ENCODE measurements at places on chromosomes 1 and 21.

DNA sequence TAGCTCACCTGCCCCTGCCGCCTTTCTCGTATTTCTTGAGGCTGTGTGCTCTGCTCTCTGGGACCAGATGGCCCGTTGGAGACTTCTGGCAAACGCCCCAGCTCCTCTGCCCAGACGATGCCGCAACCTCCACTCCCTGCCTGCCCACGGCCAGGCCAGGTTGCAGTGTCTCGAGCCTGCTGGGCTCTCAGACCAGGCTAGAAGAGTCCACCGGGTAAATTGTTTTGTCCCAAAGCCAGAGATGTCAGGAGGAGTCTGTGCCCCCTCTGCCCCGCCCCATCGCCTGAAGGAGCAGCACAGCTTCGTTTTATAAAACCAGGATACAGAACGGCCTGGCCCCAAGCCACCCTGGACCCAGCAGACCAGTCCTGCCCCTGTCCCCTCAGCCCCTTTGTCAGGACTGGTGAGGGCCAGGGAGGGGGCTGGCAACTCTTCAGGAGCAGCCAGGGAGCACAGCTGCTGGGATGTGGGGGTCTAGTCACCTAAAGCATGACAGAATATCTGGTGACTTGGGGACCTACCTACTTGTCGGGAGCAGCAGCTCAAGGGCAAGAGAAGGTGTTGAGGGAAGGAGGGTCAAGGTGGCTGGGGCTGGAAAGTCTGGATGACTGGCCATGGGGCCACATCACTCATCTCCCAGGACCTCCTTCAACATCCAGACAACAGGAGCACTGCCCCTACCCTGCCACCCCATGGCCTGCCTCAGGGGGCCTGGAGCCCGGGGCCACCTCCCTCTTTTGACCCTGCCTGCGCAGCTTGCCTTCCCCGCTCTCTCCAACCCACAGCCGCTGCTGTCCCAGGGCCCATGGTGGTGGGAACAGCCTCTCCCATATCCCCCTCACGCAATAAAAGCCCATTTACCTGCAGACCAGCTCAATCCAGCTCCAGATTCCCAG is 33.9 kb upstream of the LBR start:
- no peak for DNase-seq

GRCh38 chr1:220775240-220775853 is 11.4 kb upstream of the MTARC1 start:
- peak; percentile 6 for DNase-seq

GRCh38 chr1:56547473-56547872 is 31.9 kb downstream of the PLPP3 start:
- no peak for DNase-seq

DNA sequence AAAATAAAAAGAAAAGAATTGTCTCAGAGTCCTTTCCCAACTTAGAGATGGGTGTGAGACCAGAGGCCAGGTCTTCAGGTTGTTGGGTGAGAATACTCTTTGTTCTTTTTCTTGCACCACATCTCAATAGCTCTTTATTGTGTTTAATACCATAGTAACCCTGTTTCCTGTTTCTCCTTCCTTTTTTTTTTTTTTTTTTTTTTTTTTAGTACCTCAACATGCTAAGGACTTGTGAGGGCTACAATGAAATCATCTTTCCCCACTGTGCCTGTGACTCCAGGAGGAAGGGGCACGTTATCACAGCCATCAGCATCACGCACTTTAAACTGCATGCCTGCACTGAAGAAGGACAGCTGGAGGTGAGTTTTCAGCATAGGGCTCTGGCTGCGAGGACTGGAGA is 24.4 kb downstream of the CELF3 start:
- no peak for DNase-seq

DNA sequence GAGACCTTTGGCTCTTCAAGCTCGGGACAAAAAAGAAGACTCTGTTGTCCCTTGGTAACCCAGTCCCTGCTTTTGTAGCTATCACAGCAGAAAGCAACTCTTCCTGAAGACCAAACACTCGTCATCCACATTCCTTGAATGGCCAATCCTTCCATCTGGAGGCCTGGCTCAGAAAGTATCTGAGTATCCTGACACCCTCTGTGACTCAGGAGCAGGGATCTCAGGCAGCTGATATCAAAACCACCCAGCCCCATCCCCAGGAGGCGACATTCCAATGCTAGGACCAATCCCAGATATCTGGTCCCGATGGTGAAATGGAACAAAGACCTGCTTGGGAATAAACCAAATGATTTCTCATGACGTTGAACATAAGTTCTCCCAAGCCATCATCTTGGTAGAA is 112.5 kb downstream of the TAS1R2 start:
- no peak for DNase-seq

DNA sequence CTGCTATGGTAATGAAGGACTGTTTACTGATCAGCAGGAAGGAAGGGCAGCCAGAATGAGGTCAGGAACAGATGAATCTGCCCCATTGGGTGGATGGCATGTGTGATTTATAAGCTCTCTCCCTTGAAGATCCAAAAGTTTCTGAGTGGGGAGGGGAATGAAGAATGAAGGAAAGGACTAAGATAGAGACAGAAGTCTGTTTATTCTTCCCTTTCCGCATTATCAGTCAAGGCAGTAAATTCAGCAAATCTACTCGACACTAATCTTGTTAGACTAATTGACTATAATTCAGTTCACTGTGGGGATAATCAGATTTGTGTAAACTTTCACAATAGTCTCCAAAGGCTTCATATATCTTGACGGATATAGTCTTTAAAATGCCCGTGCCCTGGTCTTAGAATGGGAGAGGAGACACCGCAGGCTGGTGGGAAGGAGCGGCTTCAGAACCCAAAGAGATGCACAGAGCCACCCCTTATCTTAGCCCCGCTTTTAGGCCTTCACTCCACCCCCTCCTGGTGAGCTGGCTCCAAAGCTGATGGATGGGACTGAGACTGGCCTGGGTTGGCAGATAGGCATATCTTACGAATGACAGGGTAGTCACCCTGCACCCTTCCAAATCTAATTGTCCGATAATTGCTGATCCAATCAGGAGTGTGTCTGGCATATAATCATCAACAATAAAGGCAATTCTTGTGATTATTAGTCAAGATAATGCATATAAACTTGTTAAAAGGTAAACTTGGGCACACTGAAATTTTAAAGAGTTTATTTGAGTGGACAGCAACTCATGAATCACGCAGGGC is 76.0 kb upstream of the PPM1J start:
- no peak for DNase-seq

DNA sequence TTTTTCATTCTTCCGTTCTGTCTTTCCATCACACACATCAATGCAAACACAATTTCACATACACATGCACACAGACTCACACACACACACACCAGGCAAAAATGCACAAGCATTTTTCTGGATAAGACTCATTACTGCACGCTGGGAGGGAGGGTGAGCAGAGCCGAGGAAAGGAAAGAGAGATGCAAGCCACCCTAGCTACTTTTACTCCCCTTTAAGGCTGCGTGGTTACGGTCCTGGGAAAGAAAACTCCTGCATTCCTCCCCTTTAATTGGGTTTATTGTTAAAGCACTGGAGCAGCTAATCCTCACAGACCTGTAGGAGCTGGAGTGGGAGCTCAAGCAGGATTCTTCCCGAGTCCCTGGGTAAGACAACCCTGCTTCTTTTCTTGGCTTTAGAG is at the start of gene CAMK1G:
Gene CAMK1G (plus strand): TSS at position 307 of the 400 bp plus-strand sequence. CDS start 11,270 bp downstream, outside the sequence.
- no peak for DNase-seq

DNA sequence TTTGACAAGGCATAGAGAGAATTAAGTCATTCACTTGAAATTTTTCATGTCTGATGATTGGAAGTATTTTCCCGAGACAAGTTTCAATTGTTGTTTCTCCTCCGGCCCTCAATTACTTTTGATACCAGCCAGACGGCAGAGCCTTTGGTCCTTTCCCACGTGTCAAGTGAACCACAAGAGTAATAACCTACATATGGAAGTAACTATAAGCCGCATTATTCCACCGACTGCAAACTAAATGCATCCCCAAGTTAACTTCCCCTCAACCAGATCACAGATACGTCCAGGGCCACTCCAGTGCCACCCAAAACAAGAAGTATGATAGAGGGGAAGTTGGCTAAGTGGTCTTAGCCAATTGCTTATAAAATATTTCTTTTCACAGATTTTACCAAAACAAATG is 20.2 kb downstream of the COLGALT2 start:
- no peak for DNase-seq

DNA sequence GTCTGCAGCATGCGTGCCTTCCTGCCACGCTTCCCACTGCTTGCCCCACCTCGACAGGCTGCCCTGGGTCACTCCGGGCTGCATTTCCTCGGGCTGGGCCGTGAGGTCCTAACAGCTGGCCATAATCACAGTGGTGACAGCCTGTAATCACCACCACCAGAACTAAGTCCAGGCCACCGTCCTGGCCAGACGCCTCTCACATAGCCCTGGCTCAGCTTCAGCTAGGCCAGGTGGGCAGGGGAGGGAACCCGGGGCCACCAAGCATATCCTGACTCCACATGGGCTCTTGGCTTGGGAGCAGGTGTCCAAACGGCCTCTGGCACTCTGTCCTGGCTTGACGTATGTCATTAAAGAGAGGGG is 229.5 kb downstream of the TRABD2B start:
- DNase-seq, result no peak

GRCh38 chr21:19392390-19392789 is 988.8 kb upstream of the TMPRSS15 start:
- no peak for DNase-seq

DNA sequence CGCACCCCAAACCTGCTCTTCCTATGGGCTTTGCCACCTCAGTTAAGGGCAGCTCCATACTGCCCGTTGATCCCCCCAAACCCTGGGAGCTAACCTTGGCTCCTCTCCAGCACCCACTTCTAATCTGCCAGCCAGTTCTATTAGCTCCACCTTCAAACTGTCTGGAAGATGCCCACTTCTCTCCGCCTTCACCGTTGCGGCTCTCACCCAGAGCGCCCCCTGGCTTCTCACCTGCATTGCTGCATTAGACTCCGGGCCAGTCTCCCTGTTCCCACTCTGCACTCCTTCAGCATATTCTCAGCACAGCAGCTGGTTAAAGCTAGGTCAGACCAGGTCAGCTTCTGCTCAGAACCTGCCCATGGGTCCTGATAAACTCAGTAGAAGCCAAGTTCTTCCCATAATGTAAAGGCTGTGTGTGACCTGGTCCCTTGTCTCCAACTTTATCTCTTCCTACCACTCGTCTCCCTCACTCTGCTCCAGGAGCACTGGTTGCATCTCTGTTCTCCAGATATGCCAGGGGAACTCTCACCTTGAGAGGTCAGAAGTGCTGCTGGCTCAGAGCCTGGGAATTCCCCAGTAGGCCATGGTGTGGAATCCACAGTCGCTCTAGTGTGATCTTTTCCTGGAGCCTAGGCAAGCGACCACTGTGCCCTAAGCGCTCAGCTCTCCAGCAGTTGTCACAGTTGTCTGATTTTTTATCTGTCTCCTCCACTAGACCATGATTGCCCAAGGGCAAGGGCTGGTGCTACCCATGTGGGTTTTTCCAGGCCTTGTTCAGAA is 150.3 kb downstream of the HMGB4 start:
- no peak for DNase-seq

- no peak for DNase-seq
These were observed 54.5 kb upstream of the FAM78B start for GRCh38 chr1:166221316-166221715.

GRCh38 chr1:56709269-56709880 is 64.3 kb downstream of the PRKAA2 start:
- peak; percentile 5 for DNase-seq

GRCh38 chr21:36354918-36355680 is 30.1 kb upstream of the CHAF1B start:
- no peak for DNase-seq

DNA sequence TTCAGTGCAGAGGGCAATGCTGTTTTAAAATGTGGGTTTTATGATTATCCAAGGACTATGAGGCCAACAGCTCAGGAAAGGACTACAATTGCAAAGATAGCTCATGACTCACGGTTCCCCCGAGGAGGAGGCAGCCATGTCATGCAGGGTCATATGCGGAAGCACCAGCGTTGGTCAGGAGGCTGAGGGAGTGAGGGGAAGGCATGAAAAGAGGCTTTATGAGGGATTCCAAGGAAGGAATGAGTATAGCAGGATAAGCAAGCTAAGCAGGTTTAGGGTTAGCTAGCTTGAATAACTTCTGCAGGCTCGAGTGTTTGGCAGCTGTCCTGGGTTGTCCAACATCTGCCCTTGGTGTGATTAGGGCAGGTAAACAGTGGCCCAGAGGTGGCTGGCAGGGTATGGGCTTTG is 495.1 kb downstream of the SETD4 start:
- DNase-seq, result no peak

DNA sequence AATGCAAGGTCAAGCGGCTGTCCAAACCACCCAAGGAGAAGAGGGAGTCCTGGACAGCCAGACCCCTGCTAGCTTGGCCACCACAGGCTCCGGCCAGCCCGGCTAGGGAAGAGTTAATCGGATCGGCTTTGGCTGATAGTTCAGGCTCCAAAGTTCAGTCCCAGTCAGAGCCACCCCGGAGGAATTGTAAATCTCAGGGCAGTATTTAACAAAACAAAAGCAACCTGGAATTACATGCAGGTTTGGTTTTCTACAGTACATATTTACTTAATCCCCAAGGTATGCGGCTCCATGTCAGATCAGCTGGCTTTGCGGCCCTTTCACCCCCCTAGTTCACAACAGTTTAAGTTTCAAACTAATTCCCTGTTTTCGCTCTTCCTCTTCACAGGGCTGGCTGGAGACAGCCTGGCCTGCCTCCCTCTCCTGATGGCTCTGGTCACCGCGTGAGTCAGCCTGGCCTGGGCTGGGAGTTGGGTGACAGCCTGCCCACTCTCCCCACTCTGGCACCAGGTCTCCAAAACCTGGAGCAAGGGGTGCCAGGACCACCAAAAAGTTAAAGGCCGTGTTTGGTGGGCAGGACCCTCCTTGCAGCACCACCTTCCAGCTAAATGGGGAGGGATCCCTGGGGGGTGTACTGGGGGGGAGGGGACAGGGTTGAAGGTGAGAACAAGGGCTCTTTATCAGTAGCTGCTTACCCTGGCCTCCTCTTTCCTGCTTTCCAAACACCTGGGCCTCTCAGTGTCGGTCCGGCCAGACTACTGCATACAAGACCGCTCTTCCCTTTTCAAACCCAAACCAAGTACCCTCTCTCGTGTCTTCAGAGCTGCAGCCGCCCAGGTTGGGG is 1.9 kb downstream of the DHRS3 start:
- no peak for DNase-seq

GRCh38 chr1:165138960-165139359 is 217.6 kb downstream of the LMX1A start:
- DNase-seq, result no peak

DNA sequence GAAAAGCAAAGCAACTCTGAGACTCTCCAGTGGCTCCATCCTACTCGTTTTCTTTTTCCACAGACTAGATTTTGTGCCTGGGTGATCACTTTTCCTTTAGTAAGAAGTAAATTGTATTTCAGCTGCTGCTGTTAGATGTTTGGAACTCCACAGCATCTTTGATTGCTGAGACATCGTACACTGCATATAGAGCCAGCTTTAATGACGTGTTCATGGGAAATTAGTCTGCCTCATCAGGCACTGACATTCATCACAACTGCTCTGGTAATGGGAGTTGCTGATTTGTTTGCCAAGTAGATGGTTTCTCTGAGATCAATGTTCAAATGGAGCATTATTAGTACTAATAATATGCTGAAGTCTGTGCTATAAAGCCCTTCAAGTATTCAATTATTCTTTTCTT is 573.8 kb upstream of the NR5A2 start:
- DNase-seq, result no peak

GRCh38 chr1:57218487-57219079 is 205.3 kb downstream of the DAB1 start:
- no peak for DNase-seq

- DNase-seq, result no peak
These were observed 53.2 kb downstream of the SYT2 start for GRCh38 chr1:202656951-202657646.

GRCh38 chr1:17575797-17576518 is 36.5 kb downstream of the ARHGEF10L start:
- no peak for DNase-seq

GRCh38 chr1:230102046-230102445 is 35.0 kb downstream of the GALNT2 start:
- no peak for DNase-seq
